ENCODE measurements at places on chromosomes 2 and 18. TPM values are rescaled to one million over a fixed set of nuclear protein-coding genes. Genes with fewer than 3 reads are reported as not detected.

CCDC141 gene
- total RNA-seq: 1.1 TPM

TM4SF20 gene
- total RNA-seq: not detected

HNMT gene
- 17.9 TPM for total RNA-seq

SKOR2 gene
- not detected for total RNA-seq

C2orf72 gene
- total RNA-seq: 63.4 TPM

Measured in dorsolateral prefrontal cortex (tissue), 122 donors.